ENCODE measurements at places on chromosomes 7 and 10.

GRCh38 chr10:85665078-85665477, 701.5 kb downstream of the GRID1 start:
- no peak for DNase-seq

- no peak for DNase-seq
Measured at GRCh38 chr10:11286261-11286852, 268.7 kb downstream of the CELF2 start.

DNA sequence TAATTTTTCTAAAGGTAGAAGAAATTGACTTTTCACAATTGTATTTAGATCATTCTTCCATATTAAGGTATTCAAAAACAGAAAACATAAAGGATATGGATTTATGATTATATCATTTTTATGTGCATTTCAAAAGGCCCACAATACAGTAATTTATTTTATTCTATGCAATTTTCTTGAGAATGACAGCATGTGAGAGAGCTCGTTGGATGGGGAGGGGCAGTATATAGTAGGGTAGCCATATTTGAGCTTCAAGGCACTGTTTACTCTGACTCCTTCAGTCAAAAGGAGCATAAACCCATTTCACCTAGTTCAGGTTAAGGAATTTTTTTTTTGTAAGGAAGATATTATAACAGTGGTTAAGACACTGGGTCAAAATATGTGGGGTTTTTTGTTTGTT, 140.8 kb upstream of the KAT6B start:
- no peak for DNase-seq

GRCh38 chr7:95874541-95875265, 102.3 kb downstream of the DYNC1I1 start:
- no peak for DNase-seq

DNA sequence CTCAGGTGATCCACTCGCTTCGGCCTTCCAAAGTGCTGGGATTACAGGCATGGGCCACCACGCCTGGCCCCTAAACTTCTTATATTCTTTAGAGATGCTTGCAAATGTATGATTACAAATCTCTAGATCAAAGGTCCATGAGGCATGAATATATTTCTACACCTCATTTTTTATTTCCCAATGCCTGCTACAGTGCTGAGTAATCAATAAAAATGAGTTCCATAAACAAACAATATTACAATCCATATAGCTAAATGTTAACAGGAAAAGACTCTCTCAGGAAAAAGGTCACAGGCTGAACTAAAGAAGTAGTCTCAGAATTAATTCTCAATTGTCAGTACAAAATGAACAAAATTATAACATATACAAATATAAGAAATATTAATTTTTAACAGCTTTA, 90.8 kb downstream of the LMBR1 start:
- no peak for DNase-seq

- no peak for DNase-seq
Measured at GRCh38 chr7:17651341-17651740, 289.0 kb downstream of the SNX13 start.

GRCh38 chr10:667096-667495, 22.4 kb downstream of the DIP2C start:
- DNase-seq, result no peak

GRCh38 chr7:115635376-115635775, 395.2 kb downstream of the TFEC start:
- DNase-seq, result no peak

DNA sequence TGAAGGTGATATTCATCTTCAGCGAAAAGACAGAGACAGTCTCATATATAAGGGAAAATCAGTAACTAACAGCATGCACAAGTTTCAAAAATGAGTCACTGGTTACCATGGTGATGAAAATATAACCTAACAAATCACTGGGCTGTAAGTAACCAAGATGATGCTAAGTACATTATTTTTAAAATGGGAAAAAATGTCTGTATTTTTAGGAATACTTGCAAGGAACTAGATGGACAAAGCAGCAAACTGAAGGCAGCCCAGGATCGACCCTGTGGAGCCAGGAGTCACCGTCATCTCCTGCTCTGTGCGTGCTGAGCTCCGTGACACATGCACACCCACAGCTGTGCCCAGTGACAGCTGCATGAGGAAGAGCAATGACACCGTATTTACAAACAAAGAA, 137.3 kb downstream of the ELMO1 start:
- DNase-seq, result no peak

DNA sequence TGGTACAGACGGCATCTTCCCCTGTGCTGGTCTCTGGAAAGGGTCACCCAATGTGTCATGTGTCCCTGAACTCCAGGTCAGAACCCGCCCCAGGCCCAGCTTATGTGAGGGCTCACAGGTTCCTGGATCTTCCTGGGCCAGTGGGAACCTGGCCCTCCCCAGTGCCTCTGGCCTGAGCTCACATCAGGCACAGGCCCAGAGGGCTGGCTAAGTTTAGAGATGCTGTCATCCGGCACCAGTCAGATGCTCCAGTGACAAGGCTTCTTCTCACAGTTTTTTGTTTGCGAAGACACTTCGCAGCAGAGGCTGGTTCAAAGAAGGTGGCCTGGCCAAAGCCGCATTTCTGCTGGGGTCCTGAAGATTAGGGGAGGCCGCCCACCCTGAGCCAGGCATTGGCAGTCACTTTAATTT, 11.8 kb downstream of the CAMK2B start:
- DNase-seq, result no peak

DNA sequence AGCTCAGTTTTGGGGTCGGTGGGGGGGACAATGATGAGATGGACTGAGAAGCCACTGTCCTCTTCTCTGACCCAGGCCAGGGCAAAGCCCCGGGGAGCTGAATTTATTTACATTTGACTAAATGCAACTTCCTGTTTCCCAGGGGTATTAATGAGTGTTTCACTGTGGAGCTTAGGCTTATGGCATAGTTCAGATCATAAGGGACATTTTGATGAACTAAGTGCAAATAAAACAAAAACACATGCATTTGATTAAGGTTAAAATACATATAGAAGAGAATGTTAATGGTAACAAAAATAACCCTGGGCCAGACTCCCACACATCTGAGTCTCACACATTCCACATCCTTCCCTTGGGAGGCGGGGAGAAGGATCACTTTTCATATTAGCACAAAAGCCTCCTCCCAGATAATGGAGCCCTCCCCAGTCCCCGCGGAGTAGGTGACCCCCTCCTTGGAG, 320.6 kb downstream of the FRMD4A start:
- no peak for DNase-seq

GRCh38 chr10:77074104-77074624, 563.4 kb downstream of the KCNMA1 start:
- no peak for DNase-seq

GRCh38 chr10:70359017-70359550, 23.3 kb downstream of the LRRC20 start:
- DNase-seq, result no peak

DNA sequence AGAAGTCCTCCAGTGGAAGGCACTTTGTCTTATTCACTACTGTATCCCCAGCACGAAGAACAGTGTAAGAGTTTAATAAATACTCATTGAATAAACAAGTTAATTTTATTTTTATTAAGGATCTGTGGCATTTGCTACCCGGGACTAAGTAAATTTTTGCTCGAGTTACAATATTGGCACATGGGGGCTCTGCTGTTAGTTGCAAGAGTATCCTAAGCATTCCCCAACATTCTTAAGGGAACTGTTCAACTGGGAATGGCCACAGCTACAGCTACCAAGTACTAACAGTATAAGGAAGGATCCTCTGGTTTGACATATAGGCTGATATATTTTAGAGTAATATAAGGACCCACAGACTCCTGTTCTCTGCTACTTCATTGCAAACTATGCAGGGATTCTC, 8.7 kb upstream of the LRRTM3 start:
- DNase-seq, result no peak

- DNase-seq, result no peak
Measured at GRCh38 chr10:103709341-103709920, 145.9 kb downstream of the SH3PXD2A start.

GRCh38 chr10:50419091-50419490, 167.8 kb upstream of the ASAH2 start:
- no peak for DNase-seq

GRCh38 chr10:4136121-4136520, 351.1 kb upstream of the KLF6 start:
- DNase-seq, result no peak

- DNase-seq, result no peak
Measured at GRCh38 chr10:82453678-82454293, 578.8 kb downstream of the NRG3 start.

DNA sequence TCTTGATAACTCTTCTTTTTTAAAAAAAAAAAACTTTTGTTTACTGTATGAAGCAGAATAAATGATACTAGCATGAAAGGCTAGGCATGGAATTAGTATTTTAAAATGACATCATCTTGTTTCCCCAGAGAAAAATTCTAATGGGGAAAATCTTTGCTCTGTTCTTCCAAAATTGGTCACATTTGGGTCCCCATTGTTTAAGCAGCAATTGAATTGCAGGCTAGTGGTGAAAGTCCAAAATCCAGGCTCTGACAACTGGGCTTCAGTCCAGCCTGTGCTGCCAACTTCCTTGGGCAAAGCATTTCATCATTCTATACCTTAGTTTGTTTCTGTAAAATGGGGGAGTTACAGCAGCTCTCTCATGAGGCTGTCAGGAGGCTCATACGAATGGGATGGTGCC, 726.4 kb downstream of the KCNMA1 start:
- DNase-seq, result no peak

- peak; percentile 52 for DNase-seq
Measured at GRCh38 chr10:117216611-117217195, 19.4 kb downstream of the KCNK18 start.

GRCh38 chr7:98996150-98996552, 117.8 kb downstream of the TRRAP start:
- DNase-seq, result no peak

DNA sequence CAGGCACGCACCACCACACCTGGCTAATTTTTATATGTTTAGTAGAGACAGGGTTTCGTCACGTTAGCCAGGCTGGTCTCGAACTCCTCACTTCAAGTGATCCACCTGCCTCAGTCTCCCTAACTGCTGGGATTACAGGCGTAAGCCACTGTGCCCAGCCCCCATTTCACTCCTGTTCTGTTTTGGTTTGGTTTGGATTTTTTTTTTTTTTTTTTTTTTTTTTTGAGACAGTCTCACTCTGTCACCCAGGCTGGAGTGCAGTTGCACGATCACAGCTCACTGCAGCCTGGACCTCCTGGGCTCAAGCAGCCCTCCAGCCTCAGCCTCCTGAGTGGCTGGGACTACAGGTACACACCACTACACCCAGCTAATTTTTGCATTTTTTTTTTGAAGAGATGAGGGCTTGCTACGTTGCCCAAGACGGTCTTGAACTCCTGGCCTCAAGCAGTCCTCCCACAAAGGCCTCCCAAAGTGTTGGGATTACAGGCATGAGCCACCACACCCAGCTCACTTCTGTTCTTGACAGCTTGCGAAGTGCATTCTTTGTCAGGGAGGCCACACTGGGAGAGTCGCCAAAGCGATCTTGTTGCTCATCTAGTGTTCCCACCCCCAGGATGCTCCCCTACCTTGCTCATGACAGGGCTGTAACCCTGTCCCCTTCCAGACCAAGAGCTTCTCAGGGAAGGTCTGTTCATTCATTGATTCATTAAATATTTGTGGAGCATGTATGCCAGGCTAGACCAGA, 229.1 kb downstream of the CUX1 start:
- DNase-seq, result no peak

DNA sequence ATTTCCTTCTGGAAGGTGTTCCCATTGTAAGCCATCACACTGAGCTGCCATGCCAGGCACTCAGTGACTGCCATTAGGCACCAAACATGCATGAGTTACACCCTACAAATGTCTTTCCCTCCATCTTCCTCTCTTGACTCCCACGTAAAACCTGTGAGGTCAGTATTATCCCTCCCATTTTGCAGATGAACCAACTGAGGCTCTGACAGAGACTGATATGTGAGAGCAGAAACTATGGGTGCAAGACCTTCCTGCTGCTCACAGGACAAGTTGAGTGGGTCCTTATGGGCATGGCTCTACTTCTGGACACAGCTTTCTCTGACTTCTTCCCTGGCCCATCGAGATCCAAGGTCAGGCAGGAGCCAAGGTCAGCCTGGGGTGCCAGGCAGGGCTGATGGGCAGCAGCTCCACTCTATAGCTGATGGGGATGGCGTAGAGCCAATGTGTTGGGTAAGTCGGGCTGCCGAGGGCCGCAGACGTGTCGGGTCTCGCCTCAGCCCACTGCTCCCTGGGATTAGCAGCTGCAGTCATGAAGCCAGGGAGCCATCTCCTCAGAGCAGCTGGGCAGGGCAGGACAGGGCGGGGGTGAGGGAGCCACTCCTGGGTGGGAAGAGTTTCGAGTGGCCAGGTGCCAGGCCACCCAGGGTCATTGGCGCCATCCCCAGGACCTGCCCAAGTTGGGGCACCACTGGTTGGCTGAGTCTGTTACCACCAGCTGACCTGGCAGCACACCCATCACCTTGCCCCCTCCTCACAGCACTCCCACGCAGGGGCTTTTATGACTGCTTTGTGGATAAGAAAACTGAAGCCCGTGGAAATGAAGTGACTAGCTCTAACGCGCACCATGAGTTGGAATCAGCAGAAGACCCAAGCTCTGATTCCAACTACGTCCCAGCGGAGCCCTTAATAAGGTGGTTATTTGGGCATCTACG, 117.8 kb upstream of the ZMIZ1 start:
- DNase-seq, result no peak

- no peak for DNase-seq
Measured at GRCh38 chr10:12728494-12728893, 273.0 kb downstream of the CCDC3 start.

- no peak for DNase-seq
Measured at GRCh38 chr10:127415116-127415515, 134.0 kb upstream of the NPS start.

- DNase-seq, result no peak
Measured at GRCh38 chr10:58152673-58153263, 114.9 kb downstream of the IPMK start.

GRCh38 chr7:128954830-128955802, 17.4 kb downstream of the IRF5 start:
- DNase-seq, result no peak

- no peak for DNase-seq
Measured at GRCh38 chr10:88033385-88033784, 170.0 kb downstream of the PTEN start.

- no peak for DNase-seq
Measured at GRCh38 chr7:148905093-148905666, 21.1 kb upstream of the EZH2 start.

DNA sequence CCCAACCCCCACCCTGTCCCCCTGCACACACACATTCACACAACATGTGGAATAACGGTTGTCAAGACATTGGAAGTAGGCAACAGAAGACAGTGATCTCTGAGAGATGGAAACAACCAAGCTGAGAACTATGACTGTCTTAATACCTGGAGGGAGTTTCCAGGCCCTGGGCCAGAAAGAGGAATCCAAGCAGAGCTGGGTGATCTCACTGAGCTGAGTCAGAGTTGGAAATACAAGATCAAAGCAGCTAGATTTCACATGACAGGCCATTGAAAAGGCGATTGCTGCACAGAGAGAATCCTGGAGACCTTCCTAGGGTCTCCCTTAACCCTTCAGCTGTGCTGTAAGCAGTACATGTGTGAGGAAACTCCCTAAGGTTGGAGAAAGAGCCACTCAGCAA, 165.8 kb upstream of the PRSS1 start:
- DNase-seq, result no peak
